Stomach (tissue), 19 donors: ENCODE measurements at places on chromosomes 11 and 22. TPM values are rescaled to one million over a fixed set of nuclear protein-coding genes. Genes with fewer than 3 reads are reported as not detected.

- H3K4me3 ChIP-seq = no peak overlapping the region
- H3K27ac ChIP-seq = no peak overlapping the region
- no peaks in the 10 kb centered on the region for H3K36me3 ChIP-seq
- no peaks in the 10 kb centered on the region for H3K4me1 ChIP-seq
- DNase-seq = no peak
Observed at GRCh38 chr11:113048820-113049768, 87.9 kb downstream of the NCAM1 start.

DNA sequence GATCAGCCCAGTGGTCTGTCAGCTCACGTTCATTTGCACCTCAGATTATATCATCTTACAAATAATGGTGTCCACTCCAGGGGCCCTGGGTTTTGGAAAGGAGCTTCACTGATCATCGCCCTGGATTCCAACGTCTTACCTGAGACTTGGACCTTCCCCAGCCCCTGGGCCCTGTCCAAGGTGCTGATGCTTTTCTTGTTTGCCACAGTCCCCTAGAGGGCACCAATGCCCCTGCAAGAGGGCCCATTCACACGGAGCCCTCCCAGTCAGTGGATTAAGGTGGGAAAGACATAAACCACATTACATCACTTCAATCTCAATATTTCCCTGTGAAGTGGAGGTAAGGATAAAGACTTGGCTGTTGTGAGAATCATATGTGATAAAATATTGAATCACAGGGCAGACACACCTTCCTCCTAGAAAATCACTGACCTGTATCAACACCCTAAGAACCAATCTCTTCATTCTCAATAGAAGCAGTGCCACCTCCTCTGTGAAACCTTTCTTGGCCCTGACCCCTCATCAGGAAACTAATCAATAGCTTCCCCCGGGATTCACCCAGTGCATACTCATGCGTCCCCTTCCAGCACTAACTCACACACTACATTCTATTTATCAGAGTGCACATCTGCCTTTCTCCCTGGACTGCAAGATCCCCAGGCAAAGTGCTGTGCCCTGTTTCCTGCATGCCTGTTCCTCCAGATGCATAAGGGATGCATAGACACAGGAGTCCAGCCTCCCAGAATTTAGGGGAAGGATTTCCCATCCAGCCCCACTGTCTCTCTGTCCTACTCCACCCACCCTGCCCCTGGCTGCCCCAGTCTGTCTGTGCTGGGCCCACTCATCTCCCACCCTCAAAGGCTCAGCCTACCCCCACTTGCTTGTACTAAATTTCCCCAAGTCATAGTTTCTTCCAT, 167.0 kb downstream of the BUD13 start:
- H3K36me3 ChIP-seq = no peaks in the 10 kb centered on the region
- DNase-seq = peak; percentile 76
- no peaks in the 10 kb centered on the region for H3K4me1 ChIP-seq
- no peak overlapping the region for H3K4me3 ChIP-seq
- no peaks in the 10 kb centered on the region for H3K27me3 ChIP-seq
- no peak overlapping the region for H3K27ac ChIP-seq

The FRMD8 gene
- 11.8 TPM for polyA plus RNA-seq

DNA sequence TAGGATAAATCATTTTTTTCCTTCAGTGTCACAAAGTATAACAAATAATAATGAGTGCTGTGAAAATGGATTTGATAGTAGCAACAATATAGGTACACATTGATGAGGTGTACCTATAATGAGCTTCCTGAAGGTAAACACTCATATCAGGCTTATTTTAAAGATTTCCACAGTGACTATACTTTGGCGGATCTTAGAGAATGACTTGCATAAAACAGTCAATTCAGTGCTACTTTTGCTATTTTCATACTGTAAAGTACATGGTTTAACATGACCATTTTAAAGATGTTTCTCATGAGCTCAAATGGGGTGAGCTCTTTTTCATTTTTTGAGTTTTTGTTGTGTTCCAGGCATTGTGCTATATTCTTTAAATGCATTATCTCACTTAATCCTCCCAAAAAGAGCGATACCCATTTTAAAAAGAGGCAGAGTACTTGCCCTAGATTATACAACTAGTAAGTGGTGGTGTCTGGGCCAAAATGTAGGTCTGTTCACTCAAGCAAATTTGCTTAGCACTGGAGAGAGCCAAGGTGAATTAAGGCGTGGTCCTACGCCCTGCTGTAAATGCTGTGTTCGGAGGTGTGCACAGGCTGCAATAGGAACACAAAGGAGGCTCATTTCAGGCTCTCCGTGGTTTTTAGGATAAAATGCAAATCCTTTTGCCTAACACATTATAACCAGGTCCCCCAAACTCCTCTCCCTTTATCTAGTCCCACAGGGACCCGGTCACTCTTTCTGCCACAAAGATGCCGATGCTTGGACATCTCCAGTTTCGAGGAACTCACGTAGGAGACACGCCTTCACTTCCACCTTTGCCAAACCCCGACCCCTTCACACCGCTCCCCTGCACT, 617 bp upstream of the ALKBH3 start:
- H3K36me3 ChIP-seq = peaks cover 27% of the 10 kb centered on the region
- H3K4me1 ChIP-seq = peaks cover 14% of the 10 kb centered on the region
- DNase-seq = no peak

GRCh38 chr11:14677146-14677545, 33.5 kb downstream of the PDE3B start:
- no peak overlapping the region for H3K27ac ChIP-seq
- H3K4me1 ChIP-seq = no peaks in the 10 kb centered on the region
- H3K36me3 ChIP-seq = no peaks in the 10 kb centered on the region
- no peak overlapping the region for H3K4me3 ChIP-seq

The LDLRAD3 gene
- polyA plus RNA-seq = 3.4 TPM

The TUT1 gene
- 16.3 TPM for polyA plus RNA-seq

The UVRAG gene
- 4.7 TPM for polyA plus RNA-seq

The CASP5 gene
- polyA plus RNA-seq = 0.45 TPM

DNA sequence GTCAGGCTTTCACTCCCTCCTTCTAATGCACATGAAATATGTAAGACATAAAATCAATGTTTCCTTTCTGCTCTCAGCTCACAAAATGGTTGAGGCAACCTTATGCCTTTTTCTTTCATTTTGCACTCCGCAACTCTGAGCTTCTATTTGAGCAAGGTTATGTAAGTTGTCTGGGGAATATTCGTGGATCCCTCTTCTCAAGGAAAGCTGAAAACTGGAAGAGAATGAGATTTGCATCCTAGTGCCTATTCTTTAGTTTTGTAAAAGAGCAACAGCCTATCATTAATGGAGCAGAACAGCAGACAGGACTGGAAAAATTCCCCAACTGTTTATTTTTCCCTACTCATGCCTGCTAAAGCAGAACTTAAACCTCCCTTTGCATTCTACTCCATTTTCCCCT, 141.7 kb downstream of the FAM76B start:
- no peaks in the 10 kb centered on the region for H3K27me3 ChIP-seq
- peaks cover 28% of the 10 kb centered on the region for H3K4me1 ChIP-seq
- H3K4me3 ChIP-seq = no peak overlapping the region
- no peaks in the 10 kb centered on the region for H3K36me3 ChIP-seq
- no peak for DNase-seq
- H3K27ac ChIP-seq = peak overlapping the region; percentile 36

- no peak for DNase-seq
- H3K27ac ChIP-seq = no peak overlapping the region
- no peaks in the 10 kb centered on the region for H3K36me3 ChIP-seq
- H3K4me1 ChIP-seq = no peaks in the 10 kb centered on the region
Observed at GRCh38 chr11:15818132-15818842, 538.1 kb downstream of the SOX6 start.

GRCh38 chr11:34864424-34864823, 51.8 kb downstream of the APIP start:
- H3K36me3 ChIP-seq = no peaks in the 10 kb centered on the region
- DNase-seq = no peak
- H3K4me3 ChIP-seq = no peak overlapping the region
- no peaks in the 10 kb centered on the region for H3K27me3 ChIP-seq
- no peak overlapping the region for H3K27ac ChIP-seq
- H3K4me1 ChIP-seq = no peaks in the 10 kb centered on the region

The STT3A gene
- 24.3 TPM for polyA plus RNA-seq

The KREMEN1 gene
- polyA plus RNA-seq = 5.8 TPM

DNA sequence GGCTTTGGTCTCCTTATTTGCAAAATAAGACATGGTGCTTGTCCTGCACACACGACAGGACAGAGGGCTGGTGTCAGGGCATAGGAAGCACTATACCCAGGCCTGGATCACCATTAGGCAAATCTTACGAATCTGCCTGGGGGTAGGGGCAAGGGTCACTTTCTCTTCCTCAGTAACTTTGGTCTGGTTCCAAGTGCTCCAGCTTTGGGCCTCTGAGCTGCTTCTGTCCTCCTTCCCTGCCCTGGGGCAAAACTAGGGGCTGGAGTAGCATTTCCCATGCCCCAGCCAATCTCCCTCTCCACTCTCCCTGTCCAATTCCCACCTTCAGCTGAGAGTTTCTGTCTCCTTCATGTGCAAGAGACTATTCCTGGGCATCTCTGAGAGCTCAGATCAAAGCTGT, 123.7 kb upstream of the NECTIN1 start:
- H3K36me3 ChIP-seq = no peaks in the 10 kb centered on the region
- H3K4me1 ChIP-seq = no peaks in the 10 kb centered on the region
- H3K27ac ChIP-seq = no peak overlapping the region
- DNase-seq = no peak
- no peak overlapping the region for H3K4me3 ChIP-seq
- no peaks in the 10 kb centered on the region for H3K27me3 ChIP-seq

The CARD18 gene
- not detected for polyA plus RNA-seq
